NCI-H2227 treated with DMSO at 0.1 percent for 48 hours (cell line): ENCODE measurements at places on chromosomes 5 and 9.

GRCh38 chr9:107727086-107727780, 237.7 kb upstream of the KLF4 start:
- DNase-seq, result no peak

GRCh38 chr5:43533646-43534045, 18.7 kb upstream of the C5orf34 start:
- DNase-seq, result no peak

- DNase-seq, result peak; percentile 19
These were observed 117.2 kb downstream of the INVS start for GRCh38 chr9:100216178-100216787.

DNA sequence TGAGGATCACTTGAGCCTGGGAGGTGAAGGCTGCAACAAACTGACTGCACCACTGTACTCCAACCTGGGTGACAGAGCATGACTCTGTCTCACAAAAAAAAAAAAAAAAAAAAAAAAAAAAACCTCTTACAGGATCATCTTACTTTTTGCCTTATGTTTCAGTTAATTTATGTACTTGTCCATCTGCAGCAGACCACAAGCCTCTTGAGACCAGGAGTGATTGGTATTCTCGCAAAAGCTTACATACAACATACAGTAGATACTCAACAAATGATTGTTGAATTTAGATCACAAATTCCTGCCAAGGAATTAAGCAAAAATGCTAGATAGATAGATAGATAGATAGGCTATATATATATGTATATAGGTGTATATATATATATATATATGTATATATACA, 12.4 kb downstream of the CEMIP2 start:
- no peak for DNase-seq

GRCh38 chr9:128818099-128818838, at the start of gene ENDOG:
TSS of gene ENDOG (plus strand) at chr9:128818500. CDS start at chr9:128818685, 185 bp downstream.
- DNase-seq, result peak; percentile 89
